Fibroblast of the conjunctiva (primary cell): ENCODE measurements at places on chromosomes 2 and 18.

DNA sequence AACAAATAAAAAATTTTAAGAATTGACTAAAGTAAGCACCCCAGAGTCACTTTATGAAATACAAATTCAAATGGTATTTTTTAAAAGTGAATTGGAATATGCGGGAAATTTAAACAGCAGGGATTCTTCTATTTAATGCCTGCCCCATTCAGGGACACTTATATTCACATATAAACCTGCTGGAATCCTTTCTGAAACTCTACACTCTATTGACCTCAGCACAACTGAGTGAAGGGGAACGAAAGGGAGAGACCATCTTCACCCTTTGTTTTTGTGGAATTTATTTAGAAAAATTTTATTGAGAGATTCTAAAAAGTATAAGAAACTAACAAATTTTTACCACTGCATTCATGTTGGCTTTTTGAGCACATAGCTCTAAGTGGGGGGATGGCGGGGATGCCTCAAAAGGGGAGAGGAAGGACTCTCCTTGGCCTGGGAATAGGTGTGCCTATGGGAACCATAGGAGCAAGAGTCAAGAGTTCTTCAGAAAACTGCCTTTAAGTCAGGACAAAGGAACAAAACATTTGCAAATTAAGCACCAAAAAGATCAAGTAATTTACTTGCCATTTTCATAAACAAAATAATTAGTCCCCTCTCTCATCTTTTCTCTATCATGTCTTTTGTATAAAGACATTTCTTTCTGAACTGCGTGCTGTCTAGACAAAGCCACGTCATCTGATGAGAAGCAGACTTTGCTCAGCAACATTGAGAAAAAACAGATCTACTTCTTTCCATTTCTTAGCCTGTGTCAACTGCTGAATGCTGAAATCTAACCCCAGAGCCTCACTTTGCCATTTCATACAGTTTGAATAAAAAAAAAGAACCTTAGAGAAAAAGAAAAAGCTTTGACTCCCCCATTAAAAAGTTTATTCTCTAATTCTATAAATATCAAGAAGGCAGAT, 21.6 kb upstream of the FLACC1 start:
- DNase-seq = no peak

DNA sequence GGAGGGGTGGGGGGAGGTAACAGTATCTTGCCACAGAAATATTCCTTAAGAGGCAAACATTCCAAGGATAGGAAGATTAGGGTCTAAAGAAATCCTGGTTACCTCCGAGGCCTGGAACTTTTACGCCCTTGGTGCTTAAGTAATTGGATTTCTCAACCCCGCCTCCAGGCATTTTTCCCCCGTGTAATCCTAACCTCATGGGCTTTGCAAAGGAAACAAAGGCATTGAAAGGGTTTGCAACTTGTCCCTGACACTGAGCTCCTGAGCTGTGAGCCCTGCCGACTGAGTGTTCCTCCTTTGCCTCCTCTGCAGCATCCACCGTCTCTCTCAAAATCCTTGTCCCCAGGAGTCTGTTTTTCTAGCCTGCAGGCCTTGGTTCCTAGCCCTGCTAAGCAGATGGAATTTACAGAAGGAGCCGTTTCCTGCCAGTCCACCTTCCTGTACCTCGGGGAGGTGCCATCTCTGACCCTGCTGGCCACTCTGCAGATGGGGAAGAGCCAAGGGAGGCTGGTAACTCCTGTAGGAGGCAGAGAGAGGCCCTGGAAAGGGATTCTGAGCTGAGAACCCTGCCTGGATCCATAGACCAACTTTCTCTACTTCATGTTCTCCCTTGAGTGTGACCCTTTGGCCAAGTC, 24.2 kb downstream of the TET3 start:
- DNase-seq = no peak

GRCh38 chr18:3840766-3841165, 390.8 kb downstream of the TGIF1 start:
- DNase-seq = no peak

DNA sequence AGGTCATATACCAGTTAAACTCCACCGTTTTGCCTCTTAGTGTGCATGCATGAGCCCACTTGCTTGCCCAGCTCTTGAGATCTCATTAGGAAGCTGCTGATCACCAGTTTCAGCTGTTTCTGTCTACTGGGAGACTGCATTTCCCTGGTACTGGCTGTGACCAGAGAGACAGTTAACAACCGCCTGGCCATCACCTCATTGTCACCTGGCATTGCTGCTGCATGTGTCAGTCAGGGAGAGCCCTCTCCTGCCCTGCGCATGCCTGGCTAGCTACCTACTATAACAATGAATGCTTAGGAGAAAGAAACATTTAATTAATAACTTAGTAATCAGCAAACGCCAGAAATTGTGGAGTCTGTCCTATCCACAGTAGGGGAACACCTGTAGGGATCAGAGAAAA, 265.8 kb upstream of the CYRIA start:
- no peak for DNase-seq

- DNase-seq = no peak
These were observed 464 bp upstream of the SESTD1 start for GRCh38 chr2:179265082-179265510.

GRCh38 chr2:225600444-225600843, 200.9 kb downstream of the NYAP2 start:
- DNase-seq = no peak
